OCI-M1 (cell line): ENCODE measurements at places on chromosomes 5 and 9.

GRCh38 chr5:120152472-120152871 lies 311.6 kb upstream of the PRR16 start:
- DNase-seq: no peak

GRCh38 chr9:128226412-128226801 lies 23.2 kb downstream of the DNM1 start:
- no peak for DNase-seq

DNA sequence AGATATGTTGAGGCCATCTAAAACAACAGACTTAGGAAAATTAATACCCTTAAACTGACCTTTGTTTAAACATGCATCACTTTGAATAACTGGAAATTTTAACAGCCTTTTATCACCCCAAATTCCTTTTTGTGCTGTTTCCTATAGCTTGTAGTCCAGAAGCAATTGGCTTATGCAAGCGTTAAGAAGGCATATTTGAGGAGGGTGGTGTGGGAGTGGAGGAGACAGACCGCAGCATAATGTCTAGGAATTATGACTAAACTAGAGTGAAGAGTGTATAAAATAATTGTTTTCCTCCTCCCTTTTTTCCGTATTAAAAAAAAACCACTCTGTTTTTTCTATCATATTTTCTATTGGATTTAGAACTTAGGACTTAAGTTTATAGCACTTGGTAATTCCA lies 51.8 kb upstream of the MPDZ start:
- DNase-seq: no peak

DNA sequence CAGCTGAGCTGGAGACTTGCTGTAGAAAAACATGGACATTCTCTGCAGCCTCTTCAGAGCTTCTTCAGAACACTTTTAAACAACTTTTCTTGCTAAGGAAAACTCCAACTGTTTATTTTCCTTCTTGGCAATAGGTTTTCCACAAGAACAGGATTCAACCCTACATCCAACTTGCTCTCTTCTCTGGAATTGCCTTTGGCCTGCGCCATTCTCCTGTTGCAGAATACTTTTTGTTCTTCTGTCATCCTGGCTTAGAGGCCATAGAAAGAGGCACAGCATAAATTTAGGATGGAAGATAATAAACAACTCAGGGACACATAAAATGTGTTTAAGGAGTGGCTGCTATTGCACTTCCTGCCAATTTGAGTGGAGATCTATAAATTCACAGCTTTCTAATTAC lies 54.7 kb upstream of the ICE1 start:
- no peak for DNase-seq

- no peak for DNase-seq
Observed at GRCh38 chr9:12923468-12924009, 148.7 kb downstream of the LURAP1L start.

DNA sequence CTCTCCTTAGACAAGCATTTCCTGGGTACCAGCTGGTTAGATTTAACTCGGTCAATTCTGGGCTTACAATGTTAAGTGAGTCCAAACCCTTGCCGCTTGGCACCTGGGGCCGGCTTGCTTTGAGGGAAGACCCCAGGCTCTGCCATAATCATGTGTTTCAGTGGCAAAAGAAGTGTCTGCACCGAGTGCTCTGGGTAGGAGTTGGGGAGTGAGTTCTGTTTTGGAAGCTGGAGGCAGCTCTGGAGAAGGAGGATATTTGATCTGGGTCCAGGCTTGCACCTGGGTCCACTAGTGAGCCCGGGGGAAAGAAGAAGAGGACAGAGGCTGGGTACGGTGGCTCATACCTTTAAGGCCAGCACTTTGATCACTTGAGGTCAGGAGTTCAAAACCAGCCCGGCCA lies 8.4 kb upstream of the OLFM1 start:
- DNase-seq: no peak

GRCh38 chr5:172683645-172684471 lies 42.8 kb downstream of the NEURL1B start:
- no peak for DNase-seq

DNA sequence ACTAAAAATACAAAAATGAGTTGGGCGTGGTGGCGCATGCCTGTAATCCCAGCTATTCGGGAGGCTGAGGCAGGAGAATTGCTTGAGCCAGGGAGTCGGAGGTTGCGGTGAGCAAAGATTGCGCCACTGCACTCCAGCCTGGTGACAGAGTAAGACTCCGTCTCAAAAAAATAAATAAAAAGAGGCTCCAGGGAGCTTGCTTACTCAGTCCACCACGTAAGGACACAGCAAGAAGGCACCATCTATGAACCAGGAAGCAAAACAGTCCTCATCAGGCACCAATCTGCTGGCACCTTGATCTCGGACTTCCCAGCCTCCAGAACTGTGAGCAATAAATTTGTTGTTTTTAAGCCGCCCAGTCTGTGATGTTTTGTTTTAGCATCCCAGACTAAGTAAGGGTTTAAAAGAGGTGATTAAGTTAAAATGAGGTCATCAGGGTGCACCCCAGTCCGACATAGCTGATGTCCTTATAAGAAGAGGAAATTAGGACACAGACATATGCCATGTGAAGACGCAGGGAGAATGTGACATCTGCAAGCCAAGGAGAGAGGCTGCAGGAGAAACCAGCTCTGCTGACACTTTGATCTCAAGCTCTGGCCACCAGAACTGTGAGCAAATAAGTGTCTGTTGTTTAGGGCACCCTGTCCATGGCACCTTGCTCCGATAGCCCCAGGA lies 45.9 kb downstream of the C9orf50 start:
- no peak for DNase-seq

DNA sequence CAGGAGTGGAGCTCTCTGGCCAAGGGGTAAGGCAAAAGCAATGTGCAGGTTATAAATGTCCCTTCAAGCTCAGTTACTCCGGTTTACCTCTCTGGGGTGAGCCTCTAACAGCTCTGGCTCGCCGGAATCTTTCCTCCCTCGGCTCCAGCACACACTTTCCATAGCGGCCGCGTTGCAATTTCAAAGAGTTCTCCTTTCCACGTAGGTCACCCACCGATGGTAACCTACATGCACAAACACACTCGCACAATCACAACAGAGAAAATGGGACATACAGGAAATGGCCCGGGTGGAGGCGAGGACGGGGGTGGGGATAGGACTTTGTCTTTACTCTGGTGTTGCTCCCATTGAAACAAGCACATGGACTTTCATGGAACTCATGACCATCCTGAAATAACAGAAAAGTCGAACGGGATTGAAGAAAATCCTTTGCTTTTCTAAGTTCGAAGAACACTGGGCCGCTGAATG lies 1.2 kb downstream of the LHFPL2 start:
- peak; percentile 39 for DNase-seq

DNA sequence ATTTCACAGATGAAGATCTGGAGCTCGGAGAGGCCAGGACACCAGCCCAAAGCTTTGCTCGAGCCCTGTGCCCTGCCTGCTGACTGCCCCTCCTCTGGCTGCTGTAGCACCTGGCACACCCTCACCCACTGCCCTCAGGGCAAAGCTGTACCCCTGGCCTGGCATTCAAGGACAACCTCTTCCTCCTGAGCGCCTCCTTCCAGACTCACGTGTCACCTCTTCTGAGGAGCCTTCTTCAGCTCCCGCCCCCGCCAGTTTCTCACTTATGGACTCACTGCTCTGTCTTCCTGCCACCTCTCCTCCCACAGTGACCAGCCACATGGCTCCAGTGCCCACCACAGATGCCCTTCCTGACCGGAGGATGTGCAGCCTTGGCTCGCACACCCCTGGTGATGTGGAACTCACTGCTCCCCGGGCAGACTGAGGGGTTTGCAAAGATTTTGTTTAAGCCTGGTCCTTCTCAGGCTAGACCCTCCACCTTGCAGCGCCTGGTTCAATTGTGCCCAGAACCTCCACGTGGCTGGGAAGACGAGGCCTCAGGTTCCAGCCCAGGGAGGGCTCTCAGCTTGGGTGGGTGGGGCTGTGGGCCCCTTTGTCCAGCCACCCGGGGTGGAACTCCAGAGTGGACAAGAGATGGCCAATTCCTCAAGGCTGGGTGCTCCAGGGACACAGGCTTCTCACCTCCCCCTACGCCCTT lies 46.6 kb upstream of the PHYKPL start:
- no peak for DNase-seq

DNA sequence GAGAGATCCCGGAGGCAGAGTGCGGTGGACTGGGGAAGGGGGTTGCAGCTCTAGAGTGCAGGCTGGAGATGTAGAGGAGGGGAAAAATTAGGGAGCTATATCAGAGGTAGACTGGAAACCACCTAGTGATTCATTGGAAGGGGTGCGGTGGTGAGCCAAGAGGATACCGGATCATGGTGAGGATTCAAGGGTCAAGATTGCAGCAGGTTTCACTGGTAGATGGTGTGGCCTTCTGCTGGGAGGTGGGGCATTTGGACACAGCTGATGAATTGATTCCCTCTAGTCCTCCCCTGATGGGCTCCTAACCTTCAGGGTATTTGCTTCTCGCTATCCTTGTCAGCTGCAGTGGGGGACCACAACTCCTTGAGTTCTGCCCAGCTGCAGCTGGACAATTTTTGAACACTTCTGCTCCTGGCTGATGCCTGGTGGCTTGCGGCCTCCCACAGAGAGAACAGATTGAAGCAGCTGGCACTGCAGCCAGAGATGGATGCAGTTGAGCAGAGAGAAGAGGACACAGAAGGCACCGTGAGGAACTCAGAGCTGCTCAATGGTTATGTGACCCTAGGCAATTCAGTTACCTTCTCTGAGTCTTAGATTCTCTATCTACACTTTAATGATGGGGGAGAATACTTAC lies 134.4 kb upstream of the ABCA1 start:
- DNase-seq: no peak

DNA sequence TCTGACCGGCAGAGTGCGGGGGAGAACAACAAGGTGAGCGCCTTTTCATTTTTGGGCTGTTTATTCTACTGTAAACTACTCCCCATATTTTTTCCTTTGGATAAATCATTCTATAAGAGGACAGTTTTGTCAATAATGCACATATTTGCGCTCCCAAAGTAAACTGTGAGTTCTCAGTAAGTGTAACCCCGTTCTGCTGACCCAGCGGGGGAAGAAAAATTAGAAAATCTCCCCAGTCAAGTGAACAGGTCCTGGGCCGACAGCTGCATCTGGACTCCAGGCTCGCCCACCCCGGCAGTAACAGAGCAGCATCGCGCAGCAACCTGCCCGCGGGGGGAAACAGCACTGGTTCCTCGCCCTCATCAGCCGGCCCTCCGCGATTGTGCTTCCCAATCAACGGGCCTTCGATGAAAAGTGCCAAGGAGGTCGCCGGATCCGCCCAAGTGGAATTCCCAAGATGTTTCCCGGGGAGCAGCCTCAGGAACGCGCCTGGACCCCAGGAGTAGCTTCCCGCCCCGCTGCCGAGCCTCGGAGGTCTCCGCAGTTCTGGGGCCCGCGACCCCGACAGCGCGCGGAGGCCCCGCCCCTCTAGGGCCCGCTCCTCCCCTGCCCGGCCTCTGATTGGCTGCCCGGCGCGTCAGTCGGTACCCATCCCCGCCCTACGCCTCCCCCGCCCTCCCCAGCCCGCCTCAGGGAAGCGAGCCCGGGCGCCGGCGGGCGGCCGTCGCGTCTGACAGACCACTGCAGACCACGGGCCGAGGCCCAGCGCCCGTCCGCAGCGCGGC lies at the start of gene OTULINL:
Gene OTULINL, plus strand, starts transcription at position 687 of the 785 bp plus-strand sequence. CDS start 103 bp downstream, outside the sequence.
- DNase-seq: peak; percentile 57

GRCh38 chr9:95067897-95068296 lies 249.6 kb downstream of the FANCC start:
- DNase-seq: no peak

DNA sequence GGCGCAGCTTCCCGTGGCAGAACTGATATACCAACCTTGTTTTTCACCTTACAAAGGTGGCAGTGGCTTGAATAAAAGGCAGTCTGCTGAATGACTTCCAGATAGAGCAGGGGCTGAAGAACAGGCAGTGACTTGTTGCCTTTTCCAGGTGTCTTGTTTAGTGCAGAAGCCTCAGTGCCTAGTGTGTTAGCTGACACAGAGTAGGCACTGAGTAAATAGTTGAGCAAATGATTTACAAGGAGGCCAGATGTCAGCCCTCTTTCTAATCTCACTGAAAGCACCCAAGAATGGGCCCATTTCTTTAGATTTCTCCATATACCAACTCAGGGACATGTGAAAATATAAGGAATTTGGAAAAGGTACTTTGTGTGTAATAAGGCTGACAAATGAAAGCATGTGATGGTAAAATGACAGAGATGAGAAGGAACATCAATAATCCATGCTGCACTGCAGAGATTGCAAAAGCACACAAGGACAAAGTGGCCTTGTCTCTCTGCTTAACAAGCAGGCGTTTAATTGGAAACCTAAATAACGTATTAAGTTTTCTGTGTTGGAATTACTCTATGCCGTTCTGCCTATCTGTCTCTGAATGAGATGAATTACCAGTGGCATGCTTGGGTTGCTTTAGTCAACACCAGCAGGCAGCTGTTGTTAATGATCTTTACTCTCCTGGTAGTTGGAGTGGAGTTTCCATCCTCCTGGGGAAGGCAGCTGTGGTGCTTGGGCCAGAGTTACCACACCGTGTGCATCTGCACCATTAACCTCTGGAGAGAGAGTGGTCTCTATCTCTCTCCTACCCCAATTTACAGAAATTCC lies 360.1 kb upstream of the C9orf72 start:
- DNase-seq: no peak
